ENCODE measurements at places on chromosomes 4 and X.

- DNase-seq: no peak
Measured at GRCh38 chr4:53066155-53066554, 204.0 kb downstream of the RASL11B start.

GRCh38 chr4:141028024-141028529 is 105.2 kb downstream of the RNF150 start:
- DNase-seq: no peak

DNA sequence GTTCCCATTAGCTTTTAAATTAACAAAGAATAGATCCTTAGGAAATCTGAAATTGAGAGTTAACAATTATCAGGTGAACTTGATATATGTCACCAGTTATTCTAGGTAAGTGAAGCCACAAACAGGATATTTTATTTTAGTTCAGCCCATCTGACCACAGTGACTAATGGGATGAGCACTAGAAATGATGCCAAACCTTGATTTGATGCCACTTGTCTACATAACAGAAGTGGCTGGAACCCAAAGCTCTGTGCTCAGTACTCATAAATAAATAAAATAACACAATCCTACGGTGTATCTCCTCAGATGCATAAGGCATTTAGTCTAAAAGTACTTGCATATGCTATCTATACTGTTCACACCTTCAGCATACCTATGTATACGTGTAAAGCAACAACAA is 12.2 kb downstream of the SLITRK4 start:
- no peak for DNase-seq

GRCh38 chr4:168833881-168834280 is 176.2 kb downstream of the CBR4 start:
- DNase-seq: no peak

DNA sequence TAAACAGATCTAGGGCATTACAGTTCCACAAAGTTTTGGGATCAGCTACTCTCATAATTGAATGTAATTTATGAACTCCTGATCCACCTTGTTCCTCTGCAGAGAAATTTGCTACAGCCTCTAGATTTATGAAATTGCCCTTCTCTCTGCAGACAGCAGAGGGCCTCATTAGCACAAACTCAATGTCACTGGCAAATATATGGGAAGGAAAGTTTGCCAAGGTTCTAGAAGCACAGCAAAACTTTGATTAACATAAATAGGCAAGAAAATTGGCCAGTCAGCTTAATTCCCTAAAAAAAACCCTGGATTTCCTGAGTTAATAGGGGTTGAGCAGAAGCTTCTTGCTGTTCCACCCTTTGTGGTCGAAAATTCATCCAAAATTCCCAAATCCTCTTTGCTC is 31.5 kb downstream of the PRPS1 start:
- no peak for DNase-seq

DNA sequence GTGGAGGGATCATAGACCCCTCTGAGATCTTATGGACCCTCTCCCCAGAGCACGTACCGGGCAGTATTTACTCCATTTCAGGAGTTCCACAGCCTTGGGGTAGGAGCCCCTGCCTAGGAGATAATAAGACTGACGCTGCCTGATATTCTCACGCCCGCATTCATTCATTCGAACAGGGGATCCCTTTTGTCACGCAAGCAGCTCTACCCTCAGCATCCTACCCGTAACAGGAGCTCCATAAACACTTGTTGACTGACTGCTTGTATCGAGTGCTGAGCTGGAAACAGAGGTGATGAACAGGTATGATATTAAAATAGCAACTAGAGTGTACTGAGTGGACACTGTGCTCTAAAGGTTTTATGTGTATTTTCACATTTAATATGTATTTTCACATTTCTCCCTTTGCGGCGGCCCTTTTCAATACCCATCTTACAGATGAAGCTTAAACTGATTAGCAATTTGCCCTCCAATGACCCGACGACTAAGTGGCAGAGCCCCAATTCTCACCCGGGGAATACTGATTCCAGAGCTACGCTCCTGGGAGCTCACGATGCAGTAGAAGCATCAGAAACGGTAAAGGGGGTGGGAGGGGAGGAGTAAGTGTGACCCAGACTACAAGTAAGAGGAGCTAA is 888 bp downstream of the RAB28 start:
- no peak for DNase-seq

DNA sequence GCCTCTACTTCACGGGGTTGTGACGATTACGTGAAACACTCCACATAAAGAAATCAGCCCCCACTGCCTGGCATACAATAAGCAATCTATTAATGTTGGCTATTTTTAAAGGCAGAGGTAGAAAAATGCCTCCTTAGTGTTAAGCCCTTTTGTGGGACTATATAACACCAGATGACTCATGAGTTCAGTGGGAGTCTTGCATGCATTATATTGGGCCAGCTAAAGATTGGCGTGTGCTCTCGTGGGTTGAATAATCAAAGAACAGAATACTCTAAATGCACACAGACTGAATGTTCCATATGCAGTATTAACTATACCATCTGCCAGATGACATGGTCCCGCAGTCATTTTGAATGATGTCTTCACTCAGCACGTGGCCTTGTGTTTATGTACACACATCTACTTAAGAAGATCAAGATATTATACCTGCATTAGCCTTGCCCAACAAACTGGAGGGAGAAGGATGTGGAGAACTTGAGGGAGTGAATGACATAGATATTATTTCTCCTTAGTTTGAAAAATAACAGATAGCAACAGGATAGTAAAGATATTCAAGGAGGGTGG is 85.0 kb upstream of the MYOZ2 start:
- DNase-seq: no peak

All from stimulated activated CD8-positive, alpha-beta memory T cell treated with anti-CD3 and anti-CD28 coated beads, Interleukin-4, amount 100 ng/mL, for 4 hours (primary cell).